ENCODE measurements at places on chromosomes 5 and 9. TPM values are rescaled to one million over a fixed set of nuclear protein-coding genes. Genes with fewer than 3 reads are reported as not detected.

HAVCR2 gene
- 2.7 TPM for total RNA-seq

KLF9 gene
- total RNA-seq = 20.6 TPM

PPP3R2 gene
- not detected for total RNA-seq

PCDHGA12 gene
- 0.11 TPM for total RNA-seq

RGS7BP gene
- total RNA-seq = not detected

IFNA2 gene
- not detected for total RNA-seq

TAF11L7 gene
- total RNA-seq = not detected

LTC4S gene
- 8.1 TPM for total RNA-seq

GARIN3 gene
- not detected for total RNA-seq

SPATA6L gene
- 3.4 TPM for total RNA-seq

ZNF454 gene
- total RNA-seq = not detected

GRCh38 chr5:58544195-58544594, 38.7 kb upstream of the RAB3C start:
- no peak overlapping the region for H3K4me3 ChIP-seq
- H3K27ac ChIP-seq = no peak overlapping the region
- no peak for DNase-seq
- no peaks in the 10 kb centered on the region for H3K27me3 ChIP-seq

GRCh38 chr5:138330813-138331448, 673 bp downstream of the CDC25C start:
- H3K4me1 ChIP-seq = peaks cover 13% of the 10 kb centered on the region
- peak overlapping the region; percentile 20 for H3K27ac ChIP-seq
- no peak for DNase-seq
- H3K27me3 ChIP-seq = no peaks in the 10 kb centered on the region
- no peaks in the 10 kb centered on the region for H3K36me3 ChIP-seq
- H3K4me3 ChIP-seq = peak overlapping the region; percentile 71

DNA sequence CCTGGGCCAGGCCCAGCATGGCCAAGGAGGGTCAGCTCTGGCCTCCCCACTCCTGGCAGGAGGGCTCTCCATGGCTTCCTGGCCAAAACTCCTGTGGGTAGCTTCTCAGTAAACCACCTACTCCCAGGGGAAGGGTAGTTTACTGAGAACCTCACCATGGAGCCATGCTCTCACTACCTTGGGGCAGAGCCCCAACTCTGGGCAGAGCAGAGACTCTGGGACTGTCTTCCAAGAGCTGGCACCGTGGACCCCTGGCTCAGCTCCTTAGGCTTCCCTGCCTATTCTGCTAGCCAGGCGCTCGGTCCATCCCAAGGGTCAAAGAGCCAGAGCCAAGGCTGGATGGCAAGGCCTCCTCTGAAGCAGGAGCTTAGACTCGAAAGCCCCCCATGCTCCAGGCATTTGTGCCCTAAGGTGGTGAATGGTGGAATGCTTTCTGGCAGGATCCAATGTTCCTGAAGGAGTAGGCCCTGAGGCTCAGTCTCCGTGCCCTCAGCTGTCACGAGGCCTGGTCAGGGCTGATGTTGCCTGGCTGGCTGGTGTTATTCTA, 19.6 kb downstream of the TCF7 start:
- H3K27me3 ChIP-seq = no peaks in the 10 kb centered on the region
- peak overlapping the region; percentile 97 for H3K27ac ChIP-seq
- DNase-seq = no peak
- H3K36me3 ChIP-seq = peaks cover 87% of the 10 kb centered on the region

GRCh38 chr9:22682961-22683699, 236.5 kb downstream of the DMRTA1 start:
- DNase-seq = no peak
- H3K27me3 ChIP-seq = no peaks in the 10 kb centered on the region
- no peaks in the 10 kb centered on the region for H3K36me3 ChIP-seq

GRCh38 chr5:173670130-173670651, 53.7 kb upstream of the BOD1 start:
- H3K27ac ChIP-seq = no peak overlapping the region
- no peak overlapping the region for H3K4me3 ChIP-seq
- no peak for DNase-seq
- H3K27me3 ChIP-seq = no peaks in the 10 kb centered on the region

- no peaks in the 10 kb centered on the region for H3K27me3 ChIP-seq
- H3K4me1 ChIP-seq = no peaks in the 10 kb centered on the region
- no peak overlapping the region for H3K4me3 ChIP-seq
- DNase-seq = no peak
- no peaks in the 10 kb centered on the region for H3K36me3 ChIP-seq
These were observed 321.4 kb upstream of the ACTBL2 start for GRCh38 chr5:57804007-57804444.

GRCh38 chr5:15249152-15249551, 250.8 kb upstream of the FBXL7 start:
- H3K36me3 ChIP-seq = no peaks in the 10 kb centered on the region
- no peak overlapping the region for H3K27ac ChIP-seq
- DNase-seq = no peak

DNA sequence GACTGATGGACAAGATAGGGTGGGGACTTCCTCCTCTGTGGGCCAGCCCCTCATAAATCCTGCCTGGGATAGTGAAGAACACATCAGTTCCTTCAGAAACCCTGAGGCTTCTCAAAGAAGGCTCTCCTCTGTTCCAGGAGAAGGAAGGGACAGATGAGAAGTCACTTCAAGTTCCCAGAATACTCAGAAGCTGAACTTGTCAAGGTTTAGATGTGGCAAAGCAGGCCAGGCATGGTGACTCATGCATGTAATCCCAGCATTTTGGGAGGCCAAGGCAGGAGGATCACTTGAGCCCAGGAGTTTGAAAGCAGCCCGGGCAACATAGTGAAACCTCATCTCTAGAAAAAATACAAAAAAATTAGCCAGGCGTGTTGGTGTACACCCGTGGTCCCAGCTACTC, 38.5 kb downstream of the STOM start:
- H3K4me1 ChIP-seq = no peaks in the 10 kb centered on the region
- H3K4me3 ChIP-seq = no peak overlapping the region
- no peaks in the 10 kb centered on the region for H3K27me3 ChIP-seq

GRCh38 chr9:6538666-6539071, 106.9 kb downstream of the GLDC start:
- no peaks in the 10 kb centered on the region for H3K27me3 ChIP-seq
- H3K36me3 ChIP-seq = no peaks in the 10 kb centered on the region
- no peaks in the 10 kb centered on the region for H3K4me1 ChIP-seq
- H3K27ac ChIP-seq = no peak overlapping the region
- no peak overlapping the region for H3K4me3 ChIP-seq

DNA sequence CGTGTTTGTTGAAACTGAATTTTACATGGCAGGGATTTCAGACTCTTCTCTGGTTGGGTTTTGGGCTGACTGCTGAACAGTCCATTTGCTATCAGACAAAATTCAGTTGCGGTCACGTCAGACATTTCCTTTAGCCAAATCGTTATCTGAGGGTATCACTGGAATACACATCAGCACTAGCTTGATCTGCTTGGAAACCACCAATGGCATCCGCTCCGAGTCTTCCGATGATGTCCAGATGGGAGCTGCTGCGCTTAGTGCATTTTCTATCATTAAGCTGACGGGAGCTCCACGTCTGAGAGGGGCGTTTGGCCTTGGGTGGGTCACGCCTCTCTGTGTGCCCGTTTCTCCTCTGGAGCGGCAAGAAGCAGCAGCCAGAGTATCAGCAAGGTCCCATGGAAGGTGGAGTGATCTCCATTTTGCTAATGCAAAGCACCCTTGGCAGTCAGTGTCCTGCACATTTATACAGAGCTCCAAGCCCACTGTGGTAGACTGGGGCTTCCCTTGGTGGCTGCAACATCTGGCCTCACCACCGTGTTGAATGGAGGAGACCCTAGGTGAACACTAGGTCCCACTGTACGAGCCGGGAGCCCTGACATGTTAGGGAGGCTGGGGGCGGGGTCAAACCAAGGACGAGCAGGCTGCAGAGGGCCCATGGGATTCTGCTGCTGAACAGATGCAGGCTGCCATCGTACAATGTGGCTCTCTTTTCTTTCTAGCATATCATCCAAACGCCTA, 134.6 kb upstream of the PHYKPL start:
- H3K4me1 ChIP-seq = no peaks in the 10 kb centered on the region
- no peaks in the 10 kb centered on the region for H3K36me3 ChIP-seq
- no peak for DNase-seq
- no peaks in the 10 kb centered on the region for H3K27me3 ChIP-seq
- no peak overlapping the region for H3K27ac ChIP-seq
- no peak overlapping the region for H3K4me3 ChIP-seq

DNA sequence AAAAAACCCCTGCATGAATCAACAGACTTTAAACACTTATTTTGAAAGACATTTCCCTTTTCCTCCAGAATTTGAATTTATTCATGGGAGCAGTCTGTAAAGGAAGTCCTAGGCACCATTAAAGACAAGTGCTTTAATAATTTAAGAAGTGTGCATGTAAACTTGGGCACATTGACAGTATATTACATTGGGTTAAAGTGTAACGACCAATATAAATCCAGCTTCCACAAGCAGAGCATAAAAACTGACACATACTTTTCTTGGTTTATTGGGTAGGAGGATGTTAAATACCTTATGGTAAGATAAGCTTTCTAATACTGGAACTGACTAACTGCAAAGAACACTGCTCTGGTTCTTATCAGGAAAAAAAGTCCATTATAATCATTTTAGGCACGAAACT, 1.2 kb upstream of the ENTREP1 start:
- H3K36me3 ChIP-seq = no peaks in the 10 kb centered on the region
- DNase-seq = no peak
- no peaks in the 10 kb centered on the region for H3K27me3 ChIP-seq
- no peaks in the 10 kb centered on the region for H3K4me1 ChIP-seq

GRCh38 chr9:124259158-124259808, 1.5 kb downstream of the NEK6 start:
- H3K36me3 ChIP-seq = peaks cover 5% of the 10 kb centered on the region
- peaks cover 31% of the 10 kb centered on the region for H3K4me1 ChIP-seq
- no peaks in the 10 kb centered on the region for H3K27me3 ChIP-seq
- H3K4me3 ChIP-seq = peak overlapping the region; percentile 65
- no peak for DNase-seq
- H3K27ac ChIP-seq = no peak overlapping the region

DNA sequence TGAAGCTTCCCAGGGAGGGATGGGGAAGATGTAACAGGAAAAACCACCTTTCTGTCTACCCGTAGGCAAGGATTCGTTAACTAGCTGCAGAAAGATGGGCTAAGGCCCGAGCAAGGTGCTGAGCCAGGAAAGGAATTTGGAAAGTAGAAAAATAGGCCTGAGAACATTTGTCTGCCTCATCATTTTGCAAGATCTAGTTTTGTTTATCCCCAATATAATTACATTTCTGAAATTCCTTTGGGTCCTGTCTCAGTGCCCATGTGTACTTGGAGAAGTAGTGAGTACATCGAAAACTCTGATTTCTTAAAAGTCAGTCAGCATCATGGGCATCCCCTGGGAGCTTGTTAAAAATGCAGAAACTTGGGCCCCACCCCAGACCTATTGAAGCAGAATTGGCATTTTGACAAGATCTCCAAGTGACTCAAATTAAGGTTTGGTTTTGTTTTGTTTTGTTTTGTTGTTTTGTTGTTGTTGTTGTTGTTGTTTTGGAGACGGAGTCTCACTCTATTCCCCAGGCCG, 52.1 kb upstream of the CEMIP2 start:
- no peaks in the 10 kb centered on the region for H3K36me3 ChIP-seq
- H3K27ac ChIP-seq = no peak overlapping the region
- no peaks in the 10 kb centered on the region for H3K27me3 ChIP-seq

GRCh38 chr9:36940500-36940853, 93.6 kb downstream of the PAX5 start:
- H3K36me3 ChIP-seq = no peaks in the 10 kb centered on the region
- no peaks in the 10 kb centered on the region for H3K4me1 ChIP-seq
- H3K27me3 ChIP-seq = no peaks in the 10 kb centered on the region
- no peak for DNase-seq
- H3K4me3 ChIP-seq = no peak overlapping the region

- DNase-seq = no peak
- peaks cover 13% of the 10 kb centered on the region for H3K4me1 ChIP-seq
- peaks cover 5% of the 10 kb centered on the region for H3K36me3 ChIP-seq
These were observed 48.8 kb downstream of the POC5 start for GRCh38 chr5:75668445-75668844.

DNA sequence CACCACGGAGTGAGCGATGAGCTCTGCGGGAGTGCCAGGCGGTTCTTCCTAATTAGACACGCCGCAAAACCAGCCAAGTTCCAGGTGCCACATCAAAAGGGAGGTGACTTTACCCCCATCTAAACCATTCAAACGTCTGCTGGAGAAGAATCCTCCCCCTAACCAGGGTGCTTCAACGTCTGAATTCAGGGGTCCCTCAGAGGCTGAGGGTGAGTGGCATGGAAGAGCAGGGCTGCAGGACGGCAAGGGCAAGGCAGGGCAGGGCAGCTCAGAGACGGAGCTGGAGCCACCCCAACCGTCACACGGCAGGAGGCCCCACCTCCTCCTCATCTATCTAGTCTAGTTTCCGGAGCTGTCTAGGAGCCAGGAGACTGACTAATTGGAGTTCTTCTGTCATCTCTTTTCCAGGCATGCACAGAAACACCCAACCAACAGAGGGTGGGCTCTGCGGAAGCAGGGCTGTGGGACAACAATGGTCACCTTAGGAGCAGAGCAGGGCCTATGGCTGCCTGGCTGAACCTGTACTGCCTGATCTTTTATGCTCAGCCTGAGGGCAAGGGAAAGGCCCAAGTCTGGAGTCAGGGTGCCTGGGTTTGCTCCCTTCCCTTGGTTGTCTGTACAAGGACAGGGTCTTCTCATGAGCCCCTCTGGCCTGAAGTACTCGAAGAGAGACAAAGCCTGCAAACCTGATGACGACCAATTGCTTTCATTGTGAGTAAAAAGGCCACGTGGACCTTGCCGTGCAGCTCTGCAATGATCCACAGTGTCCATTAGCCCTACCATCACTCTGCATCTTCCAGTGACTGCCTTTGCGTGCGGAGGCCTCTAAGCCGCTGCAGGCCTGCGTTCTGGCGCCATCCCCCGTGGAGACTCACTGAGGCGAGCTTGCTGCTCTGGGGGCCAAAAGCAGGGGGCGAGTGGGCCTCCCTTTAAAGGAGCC, 81.0 kb upstream of the SLC25A51 start:
- no peak overlapping the region for H3K27ac ChIP-seq
- H3K4me3 ChIP-seq = no peak overlapping the region
- DNase-seq = no peak
- H3K27me3 ChIP-seq = no peaks in the 10 kb centered on the region
- H3K36me3 ChIP-seq = no peaks in the 10 kb centered on the region
- H3K4me1 ChIP-seq = no peaks in the 10 kb centered on the region

DNA sequence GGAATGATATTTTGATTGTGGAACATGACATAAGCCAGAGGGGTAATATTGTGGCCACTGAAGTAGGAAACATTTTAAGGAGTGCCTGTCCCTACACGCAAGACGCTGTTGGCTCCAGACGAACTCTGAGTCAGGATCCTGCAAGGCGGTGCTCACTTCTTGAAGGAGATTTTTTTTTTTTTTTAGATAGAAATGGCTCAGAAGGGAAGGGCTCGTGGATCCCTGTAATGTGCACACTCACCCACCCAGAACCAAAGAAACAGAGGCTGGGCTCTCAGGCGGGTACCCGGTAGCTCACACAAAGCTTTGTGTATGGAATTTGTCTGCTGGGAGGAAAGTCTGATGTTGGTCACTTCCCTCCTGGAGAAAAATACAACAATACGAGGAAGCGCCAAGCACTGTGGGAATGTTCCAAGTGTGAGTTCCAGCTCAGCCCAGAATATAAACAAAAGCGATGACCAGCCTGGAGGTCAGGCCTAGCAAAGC, 25.7 kb downstream of the RAPGEF1 start:
- no peak for DNase-seq
- H3K27me3 ChIP-seq = no peaks in the 10 kb centered on the region
- H3K36me3 ChIP-seq = peaks cover 6% of the 10 kb centered on the region
- H3K27ac ChIP-seq = no peak overlapping the region

GRCh38 chr5:1706428-1706827, 93.2 kb downstream of the MRPL36 start:
- no peak for DNase-seq
- H3K36me3 ChIP-seq = no peaks in the 10 kb centered on the region
- no peaks in the 10 kb centered on the region for H3K4me1 ChIP-seq
- no peak overlapping the region for H3K4me3 ChIP-seq

Data from CD4-positive, alpha-beta memory T cell (primary cell).